SHP77 treated with DMSO at 0.1 percent for 48 hours (cell line): ENCODE measurements at places on chromosomes 16 and 17.

DNA sequence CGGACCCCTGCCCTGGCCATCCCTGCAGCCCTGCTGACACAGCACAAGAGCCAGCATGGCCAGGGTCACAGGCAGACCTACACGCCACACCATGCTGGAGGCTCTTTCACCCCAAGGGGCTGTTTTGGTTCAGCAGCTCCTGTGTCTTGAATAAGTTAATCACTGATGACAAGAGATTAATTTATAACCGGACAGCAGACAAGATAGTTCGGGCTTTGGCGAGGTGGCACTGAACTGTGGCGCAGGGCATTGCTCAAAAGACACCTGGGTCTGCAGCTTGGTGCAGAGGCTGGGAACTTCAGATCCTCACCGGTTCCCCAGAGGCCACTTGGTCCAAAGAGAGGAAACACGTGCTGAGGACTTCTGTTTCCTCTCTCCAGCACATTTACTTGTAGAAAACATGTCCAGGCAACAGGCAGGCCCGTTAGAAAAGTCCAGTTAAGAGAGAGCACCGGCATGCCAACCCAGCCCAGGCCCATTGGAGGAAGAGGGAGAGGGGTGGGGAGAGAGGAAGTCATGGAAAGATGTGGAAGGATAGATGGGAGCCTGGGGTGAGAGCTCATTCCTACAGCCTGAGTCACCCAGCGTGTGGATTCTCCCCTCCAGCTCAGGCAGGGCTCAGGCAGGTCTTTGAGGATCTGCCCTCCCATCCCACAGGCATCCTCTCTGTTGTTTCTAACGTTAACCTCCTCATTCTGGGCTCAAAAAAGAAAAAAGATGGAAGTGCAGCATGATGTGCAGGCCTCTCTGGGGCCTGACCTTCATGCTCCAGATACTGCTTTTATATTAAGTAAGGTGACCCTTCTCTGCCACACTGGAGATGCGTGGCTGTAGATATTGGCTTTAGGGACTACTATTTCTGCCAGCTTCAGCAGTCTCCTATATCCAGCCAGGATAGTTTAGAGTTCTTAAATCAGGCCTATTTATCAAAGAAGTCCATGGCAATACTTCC lies 80.0 kb upstream of the HNF1B start:
- no peak for DNase-seq

DNA sequence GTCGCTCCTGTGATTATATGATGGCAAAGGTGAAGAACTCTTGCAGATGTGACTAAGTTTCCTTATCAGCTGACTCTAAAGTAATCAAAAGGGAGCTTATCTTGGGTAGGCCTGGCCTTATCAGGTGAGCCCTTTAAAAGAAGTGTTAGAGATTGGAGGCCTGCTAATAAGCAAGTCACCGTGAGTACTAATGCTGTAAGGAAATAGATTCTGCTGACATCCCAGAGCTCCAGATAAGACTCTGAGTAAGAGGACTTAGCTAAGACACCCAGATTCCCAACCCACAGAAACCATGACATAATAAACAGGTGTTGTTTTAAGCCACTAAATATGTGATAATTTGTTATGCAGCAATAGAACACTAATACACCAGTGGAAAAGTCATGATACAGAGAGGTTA lies 99.9 kb upstream of the FAM20A start:
- DNase-seq = no peak

DNA sequence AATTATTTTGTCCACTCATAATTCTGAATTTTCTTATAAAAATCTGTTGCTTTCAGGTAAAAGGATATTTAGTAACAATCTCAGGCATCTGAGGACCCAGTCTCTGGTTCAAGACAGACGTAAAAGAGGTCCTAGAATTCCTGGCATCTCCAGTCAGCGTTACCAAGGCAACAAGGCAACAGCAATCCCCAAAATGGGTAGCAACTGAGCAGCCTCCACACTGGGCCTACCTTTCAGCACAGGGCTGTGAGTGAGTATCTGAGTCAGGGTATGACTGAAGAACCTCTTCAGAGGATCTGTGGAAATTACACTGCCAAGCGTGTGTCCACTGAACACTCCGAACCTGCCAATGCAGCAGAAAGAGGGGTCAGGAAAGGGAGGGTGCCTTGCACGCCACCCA lies 20.8 kb downstream of the FANCA start:
- no peak for DNase-seq

DNA sequence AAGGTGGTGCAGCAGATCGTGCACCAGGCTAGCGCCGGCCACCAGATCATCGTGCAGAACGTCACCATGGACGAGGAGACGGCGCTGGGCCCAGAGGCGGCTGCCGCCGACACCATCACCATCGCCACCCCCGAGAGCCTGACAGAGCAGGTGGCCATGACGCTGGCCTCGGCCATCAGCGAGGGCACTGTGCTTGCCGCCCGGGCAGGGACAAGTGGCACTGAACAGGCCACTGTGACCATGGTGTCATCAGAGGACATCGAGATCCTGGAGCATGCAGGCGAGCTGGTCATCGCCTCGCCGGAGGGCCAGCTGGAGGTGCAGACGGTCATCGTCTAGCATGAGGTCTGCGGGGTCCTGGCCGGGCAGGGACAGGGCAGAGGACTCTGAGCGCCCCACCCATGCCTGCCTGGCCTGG lies 1.0 kb upstream of the DNASE1L2 start:
- DNase-seq = no peak

- no peak for DNase-seq
Observed at GRCh38 chr17:77006971-77007649, 133.7 kb upstream of the SEC14L1 start.

- DNase-seq = no peak
Observed at GRCh38 chr16:1961651-1962067, 2.3 kb downstream of the NDUFB10 start.

GRCh38 chr16:4325253-4325758 lies 9.4 kb downstream of the GLIS2 start:
- no peak for DNase-seq

GRCh38 chr16:74573622-74574021 lies 33.3 kb downstream of the GLG1 start:
- no peak for DNase-seq

DNA sequence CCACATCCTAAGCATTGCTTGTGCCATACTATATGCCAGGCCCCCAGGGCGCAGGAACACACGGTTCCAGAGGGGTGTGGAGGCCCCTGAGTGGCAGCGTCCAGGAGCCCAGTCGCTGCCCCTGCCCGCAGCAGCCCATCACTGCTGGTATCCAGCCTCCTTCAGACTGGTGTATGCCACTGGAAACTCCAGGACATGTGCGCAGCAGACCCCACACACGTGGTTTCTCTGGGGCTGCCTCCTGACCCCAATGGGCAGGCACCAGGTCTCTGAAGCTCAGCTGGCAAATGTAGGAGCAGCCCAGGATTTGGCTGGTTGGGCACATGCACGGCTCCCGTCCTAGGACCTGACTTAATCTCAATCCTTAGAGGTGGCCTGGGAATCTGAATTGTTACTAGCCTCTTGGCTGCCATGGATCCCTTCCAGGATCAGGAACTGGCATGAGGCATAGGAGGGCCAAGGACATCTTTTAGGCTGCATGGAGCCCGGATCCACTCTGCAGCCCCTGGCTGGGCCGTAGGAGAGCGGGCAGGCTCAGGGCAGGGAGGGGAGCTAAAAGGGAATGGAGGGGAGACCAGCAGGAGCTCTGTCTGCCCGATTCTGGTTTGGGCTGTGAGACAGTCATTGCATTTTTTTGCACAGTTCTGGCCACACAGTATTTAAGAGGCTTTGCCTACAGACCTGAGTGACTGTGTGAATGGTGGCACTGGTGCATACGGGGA lies 62.3 kb downstream of the RAI1 start:
- DNase-seq = no peak

GRCh38 chr17:19492141-19492540 lies 41.5 kb upstream of the SLC47A1 start:
- no peak for DNase-seq

DNA sequence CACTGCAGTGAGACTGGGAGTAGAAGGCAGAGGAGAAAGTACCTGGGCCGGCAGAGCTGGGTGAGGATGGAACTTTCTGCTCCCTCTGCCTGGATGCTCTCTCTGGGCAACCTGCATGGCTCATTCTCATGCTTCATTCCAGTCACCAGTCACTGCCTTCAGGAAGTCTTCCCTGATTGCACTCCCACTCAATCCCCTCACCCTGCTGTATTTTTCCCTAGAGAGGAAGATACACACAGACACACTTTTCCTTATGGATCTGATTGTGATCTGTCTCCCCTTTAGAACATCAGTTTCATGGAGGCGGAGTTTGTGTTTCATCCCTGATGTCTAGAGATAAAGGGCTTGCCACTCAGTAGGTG lies 44.9 kb downstream of the MEAK7 start:
- DNase-seq = no peak
